ENCODE measurements at places on chromosomes 16 and 17. TPM values are rescaled to one million over a fixed set of nuclear protein-coding genes. Genes with fewer than 3 reads are reported as not detected.

DNA sequence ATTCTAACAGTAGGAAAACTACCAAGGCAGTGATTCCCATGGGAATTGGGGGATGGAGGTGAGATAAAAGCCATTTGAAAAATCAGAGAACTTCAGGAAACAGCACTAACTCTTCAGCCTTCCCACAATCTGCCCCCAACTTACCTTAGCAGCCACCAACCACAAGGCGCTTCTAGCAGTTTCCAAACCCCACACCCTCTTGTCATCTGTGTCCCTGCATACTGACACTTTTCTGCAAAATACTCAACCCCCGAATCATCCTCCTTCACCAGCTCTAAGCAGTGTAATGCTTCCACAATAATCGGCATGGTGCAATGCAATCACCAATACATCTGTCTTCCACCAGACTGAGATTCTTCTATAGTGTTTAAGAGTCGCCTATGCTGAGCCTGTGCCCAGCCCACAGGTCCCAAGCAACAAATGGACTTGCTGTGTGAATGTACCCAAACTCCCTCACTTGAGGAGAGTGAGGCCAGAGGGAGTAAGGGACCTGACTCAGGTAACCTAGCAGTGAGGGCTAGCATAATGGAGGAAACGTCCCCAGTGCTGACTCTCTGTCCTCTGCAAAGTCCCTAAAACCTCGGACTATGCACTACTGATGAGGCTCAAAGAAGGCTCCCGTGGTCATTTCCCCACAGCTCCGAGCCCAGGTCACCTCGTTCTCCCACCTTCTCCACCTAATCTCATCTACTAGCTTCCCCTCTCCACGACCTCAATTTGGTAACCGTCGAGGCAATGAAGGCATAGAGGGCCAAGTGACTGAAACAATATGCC, 943 bp downstream of the DYNC1LI2 start:
- no peak for DNase-seq

DNA sequence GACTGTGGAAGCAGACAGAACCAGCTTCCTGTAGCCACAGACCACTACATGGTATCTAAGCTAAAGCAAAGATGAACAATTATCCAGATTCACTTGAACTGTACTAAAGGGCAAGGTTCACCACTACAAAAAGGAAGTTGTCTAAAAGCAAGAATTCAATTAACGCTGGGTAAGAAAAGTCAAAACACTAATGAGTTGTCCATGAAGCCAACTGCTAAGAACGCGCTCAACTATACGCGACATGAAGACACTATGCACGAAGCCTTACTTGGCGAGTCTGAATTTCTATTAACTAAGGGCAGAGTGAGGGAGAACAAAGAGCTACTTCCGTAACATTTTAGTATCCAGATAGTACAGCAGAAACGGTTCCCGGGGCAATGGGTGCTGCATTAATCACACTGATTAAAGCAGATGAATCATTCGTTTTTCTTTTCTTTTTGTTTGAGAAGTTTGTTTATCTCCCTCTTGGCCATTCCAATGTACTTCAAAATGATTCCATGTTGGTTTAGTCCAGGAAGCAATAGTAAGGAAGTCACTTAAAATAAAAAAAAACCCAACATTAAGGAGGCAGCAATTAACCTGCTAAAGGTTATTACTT, 2.8 kb upstream of the RPS15A start:
- no peak for DNase-seq

- DNase-seq = no peak
Observed at GRCh38 chr17:16329519-16330271, 23.6 kb downstream of the CENPV start.

DNA sequence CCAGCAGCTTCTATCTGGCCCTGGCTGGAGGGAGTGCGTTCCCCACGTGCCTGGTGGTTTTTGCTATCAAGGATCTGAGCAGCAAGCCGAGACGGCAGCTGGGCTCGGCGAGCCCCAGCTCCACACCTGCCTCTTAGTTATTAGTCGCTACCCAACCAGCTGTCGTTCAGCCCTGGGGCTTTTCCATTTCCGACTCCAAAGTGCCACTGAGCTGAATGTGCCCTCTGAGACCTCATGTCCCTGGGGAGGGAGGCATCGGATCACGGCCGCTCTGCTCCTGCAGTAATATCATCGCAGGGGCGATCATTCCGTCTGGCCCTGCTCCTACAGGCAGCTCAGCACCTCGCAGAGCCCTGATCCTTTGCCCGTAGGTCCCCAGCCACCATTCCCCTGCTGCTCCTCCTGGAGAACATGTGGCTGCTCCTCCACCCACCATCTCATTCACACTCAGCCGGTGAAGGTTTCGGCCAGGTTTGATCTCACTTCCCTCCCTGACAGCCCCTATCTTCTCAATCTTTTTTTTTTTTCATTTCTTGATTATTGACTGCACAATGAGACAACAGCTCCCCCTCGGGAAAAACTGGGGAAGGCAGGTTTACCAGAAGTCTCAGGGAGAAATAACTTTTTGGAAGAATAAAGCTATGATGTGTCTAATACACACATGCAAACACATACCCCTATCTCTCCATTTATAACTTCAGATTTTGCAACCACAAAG, 86.7 kb downstream of the ZFHX3 start:
- no peak for DNase-seq

The ACSM2A gene
- not detected for total RNA-seq

Data from glomerular endothelial cell (primary cell).